ENCODE measurements at places on chromosomes 7 and 10. TPM values are rescaled to one million over a fixed set of nuclear protein-coding genes. Genes with fewer than 3 reads are reported as not detected.
A peak's percentile ranks its signal among the peaks of the same experiment; 100 is the strongest.

DNA sequence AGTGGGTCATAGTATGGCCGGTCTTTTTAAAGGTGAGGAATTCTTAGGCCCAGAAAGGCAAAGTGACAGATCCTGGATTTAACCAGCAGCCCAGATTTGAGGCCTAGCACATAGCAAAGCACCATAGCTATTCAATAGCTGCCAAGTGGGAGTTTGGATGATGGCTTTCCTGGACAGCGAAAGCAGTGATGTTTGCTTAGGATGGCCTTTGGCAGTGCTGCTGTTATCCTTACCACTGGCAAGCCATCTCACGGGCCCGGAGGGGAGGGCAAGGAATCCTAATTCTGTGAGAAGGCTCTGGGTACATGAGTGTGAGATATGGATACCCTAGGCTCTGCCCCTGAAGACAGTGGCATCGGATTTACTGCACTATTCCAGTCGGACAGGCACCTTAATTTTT lies 50.4 kb downstream of the TCF7L2 start:
- DNase-seq, result no peak

Gene SPDYE8
- total RNA-seq, result not detected

DNA sequence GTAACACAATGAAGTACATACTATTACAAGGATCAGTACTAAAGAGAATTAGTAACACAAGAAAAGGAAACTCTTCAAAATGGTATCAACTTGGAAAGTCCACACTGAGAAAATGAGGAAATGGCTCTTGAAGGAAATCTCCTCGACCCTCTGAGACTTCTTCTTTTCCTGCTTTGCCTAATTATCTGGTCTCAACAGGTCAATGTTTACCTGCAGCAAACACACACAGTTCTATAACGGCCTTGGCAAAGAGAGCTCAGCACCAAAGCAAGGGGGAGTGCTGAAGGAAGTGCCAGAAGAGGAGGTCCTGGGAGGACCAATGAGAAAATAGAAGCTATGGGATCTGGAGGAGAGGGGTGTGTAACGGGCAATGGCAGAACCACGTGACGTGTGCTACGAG lies 21.9 kb downstream of the CHCHD3 start:
- DNase-seq, result no peak

Gene CPN1
- total RNA-seq, result not detected

- no peak for DNase-seq
These were observed 513.6 kb downstream of the HTR7 start for GRCh38 chr10:90344226-90344625.

Gene FAM241B
- total RNA-seq, result 8.5 TPM

Gene CYP2C9
- total RNA-seq, result not detected

Gene ZNF277
- total RNA-seq, result 34.2 TPM

DNA sequence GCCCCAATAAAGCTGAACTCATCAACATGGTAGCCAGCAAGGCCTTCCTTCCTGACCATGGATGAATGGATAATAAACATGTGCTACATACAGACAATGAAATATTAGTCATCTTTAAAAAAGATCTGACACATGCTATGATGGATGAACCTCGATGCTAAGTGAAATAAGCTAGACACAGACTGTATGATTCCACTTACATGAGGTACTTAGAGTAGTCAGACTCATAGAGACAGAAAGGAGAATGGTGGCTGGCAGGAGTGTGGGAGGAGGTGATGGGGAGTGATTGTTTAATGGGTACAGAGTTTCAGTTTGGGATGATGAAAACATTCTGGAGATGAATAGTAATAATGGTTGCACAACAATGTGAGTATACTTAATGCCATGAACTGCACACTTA lies 114.1 kb upstream of the SORCS3 start:
- DNase-seq, result no peak

Gene BICC1
- total RNA-seq, result 26.2 TPM

- no peak for DNase-seq
These were observed 135.3 kb downstream of the ICA1 start for GRCh38 chr7:8126601-8127167.

DNA sequence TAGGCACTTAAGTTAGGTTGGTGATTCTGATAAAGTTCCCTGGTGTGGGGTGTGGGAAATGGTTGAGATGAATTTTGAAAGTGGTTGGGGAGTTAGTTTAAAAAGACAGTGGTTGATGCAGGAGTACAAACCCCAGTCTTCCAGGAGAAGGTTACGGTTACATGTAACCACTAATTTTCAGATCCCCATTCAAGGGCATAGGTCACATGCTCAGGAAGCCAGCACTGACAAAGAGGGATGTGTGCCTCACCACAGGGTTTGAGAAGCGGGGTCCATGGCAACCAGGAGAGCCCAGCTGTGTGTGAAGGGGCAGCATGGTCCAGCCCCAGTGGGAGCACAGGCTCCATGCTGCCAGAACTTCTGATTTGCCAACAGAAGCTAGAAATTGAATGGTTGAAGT lies 144.2 kb downstream of the MDFIC start:
- no peak for DNase-seq

GRCh38 chr7:13174991-13175390 lies 487.6 kb downstream of the ARL4A start:
- no peak for DNase-seq

- no peak for DNase-seq
These were observed 98.8 kb downstream of the OAT start for GRCh38 chr10:124319926-124320391.

- DNase-seq, result peak; percentile 23
These were observed 28.5 kb upstream of the CROT start for GRCh38 chr7:87316846-87317552.

DNA sequence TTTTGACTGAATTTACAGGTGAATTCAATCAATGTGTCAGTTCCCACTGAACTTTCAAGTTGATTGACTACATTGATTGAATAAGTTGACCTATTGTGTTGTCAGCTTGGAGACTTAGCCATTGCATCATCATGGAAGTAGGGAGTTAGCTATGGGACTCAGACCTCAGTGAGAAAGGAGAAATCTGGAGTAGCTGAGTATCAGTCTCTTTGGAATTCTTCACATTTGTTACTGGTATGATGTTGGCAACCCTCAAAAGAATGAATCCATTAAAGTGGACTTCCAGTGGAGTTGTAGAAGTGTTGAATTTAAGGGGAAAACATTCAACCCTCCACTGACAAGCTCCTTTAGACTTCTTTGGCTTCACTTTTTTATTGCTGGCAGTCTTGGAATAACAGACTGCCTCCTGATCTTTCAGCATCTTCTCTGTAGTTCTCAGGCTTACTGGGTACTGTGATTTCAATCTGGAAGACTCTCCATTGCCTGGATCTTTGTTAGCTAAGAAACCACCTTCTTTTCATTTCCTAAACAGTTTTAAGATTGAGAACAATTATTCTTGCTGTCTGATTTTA lies 160.3 kb upstream of the NRP1 start:
- no peak for DNase-seq

DNA sequence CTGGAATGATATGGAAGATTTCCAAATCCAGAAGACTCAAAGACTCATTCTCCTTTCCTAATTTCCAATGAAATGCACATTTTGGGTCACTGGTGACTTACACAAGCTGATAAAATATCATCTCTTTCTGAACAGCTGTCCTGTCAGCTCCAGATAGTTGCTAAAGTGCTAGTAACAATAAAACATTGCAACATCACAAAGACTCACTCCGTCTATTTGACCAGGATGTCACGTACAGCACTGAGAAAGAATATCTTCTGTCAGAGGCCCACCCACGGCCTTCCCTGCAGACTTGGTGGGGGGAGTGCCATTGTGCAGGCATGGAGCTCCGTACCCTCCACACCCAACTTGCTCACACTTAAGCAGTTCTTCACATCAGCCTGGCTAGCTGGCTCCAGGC lies 78.9 kb upstream of the EGR2 start:
- no peak for DNase-seq

- DNase-seq, result no peak
These were observed 185.8 kb downstream of the USP6NL start for GRCh38 chr10:11425676-11426075.

- DNase-seq, result no peak
These were observed 5.6 kb downstream of the TMEM120A start for GRCh38 chr7:75988568-75989499.

Gene RET
- total RNA-seq, result 1.8 TPM

DNA sequence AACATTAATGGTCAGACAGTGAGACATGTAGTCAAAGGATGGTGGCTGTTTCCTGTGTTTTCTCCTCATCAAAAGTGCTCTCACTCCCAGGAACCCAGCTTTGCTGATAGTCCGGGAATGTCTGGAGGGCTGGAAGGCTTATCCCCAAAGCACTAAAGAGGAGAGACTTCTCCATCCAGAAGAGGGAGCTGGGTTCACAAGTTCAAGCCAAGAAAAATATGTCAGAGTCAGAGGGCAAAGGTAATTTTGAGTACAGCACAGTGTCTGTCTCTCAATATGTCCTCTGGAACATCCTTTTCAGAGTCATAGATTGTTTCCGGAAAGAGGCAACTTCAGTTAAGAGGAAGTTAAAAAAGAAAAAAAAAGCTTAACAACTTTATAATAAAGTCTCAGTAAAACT lies 281.5 kb upstream of the PHYHIPL start:
- no peak for DNase-seq

Gene HTR7
- 0.66 TPM for total RNA-seq

- DNase-seq, result no peak
These were observed 59.6 kb downstream of the NEUROG3 start for GRCh38 chr10:69513617-69514016.

Gene NRCAM
- total RNA-seq, result 4.2 TPM

- no peak for DNase-seq
These were observed 543.6 kb downstream of the SDK1 start for GRCh38 chr7:3844540-3845151.

GRCh38 chr7:29825775-29826529 lies 19.6 kb downstream of the WIPF3 start:
- no peak for DNase-seq

GRCh38 chr7:72709909-72710308 lies 118.1 kb downstream of the TYW1B start:
- DNase-seq, result no peak

DNA sequence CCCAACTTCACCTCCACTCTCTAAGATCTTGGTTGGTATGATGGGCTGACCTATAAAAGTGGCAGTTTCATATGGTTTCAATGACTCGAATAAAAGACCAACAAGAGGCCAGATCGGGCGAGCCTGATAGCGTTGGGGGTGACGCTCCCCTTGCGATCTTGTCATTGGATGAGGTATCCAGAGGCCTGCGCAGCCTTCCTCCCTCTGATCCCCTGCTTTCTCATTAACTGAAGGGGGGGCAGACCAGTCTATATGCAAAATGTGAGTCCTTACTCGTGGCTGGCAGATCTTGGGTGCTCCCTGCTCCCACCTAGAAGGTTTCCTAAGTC lies 937 bp upstream of the COBL start:
- DNase-seq, result no peak

Gene DKK1
- 142 TPM for total RNA-seq

Gene UCN3
- total RNA-seq, result not detected

DNA sequence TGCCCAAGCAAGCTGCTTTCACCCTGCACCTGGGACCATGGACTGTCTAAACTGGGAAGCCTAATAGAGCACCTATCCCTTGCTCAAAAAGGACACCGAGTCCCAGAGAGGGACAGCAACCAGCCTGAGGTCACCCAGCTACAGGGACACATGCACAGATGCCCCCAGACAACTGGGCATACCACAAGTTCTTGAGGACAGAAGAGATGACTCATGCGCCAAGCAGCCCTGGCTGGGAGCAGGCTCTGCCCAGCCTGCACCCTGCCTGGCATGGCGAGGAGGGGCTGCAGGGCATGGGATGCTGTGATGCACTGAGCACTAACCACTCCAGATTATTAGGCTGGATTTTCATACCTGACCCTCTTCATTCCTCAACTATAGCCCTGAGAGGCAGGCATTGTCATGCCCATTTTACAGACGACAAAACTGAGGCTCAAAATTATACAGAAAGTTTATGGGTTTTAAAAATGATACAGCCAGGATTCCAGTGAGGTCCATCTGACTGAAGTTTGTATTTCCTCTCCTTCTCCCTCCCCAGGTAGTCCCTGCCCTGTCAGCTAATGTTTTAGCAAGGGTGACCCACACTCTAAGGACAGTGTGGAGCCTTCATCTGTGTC lies 289.3 kb upstream of the ZMIZ1 start:
- DNase-seq, result peak; percentile 2

- DNase-seq, result no peak
These were observed 14.1 kb downstream of the ZNF398 start for GRCh38 chr7:149161241-149161848.

DNA sequence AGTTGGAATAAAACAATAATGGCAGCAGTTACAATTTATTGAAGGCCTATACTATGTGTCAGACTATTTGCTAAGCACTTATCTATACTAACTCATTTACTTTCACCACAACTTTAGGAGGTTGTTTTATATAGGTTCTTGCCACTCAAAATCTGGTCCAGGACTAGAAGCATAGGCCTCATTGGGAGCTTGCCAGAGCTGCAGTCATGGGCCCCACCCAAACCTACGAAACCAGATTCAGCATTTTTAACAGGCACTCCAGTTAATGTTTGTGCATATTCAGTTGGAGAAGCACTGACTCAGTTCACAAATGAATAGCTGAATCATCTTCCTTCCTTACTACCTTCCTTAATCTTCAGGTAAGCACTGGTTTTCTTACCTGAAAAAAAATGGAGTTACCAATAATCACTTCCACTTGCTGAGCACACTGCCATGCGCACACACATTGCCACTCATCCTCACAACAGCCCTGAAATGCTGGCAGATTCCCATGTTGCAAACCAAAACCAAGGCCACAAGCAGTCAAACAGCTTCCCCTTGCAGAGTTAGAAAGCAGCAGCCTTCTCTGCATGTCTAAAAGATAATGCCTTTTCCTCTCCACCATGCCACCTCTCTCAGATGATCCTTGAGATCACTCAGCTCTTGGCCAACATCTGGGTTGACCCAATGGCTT lies 122.4 kb downstream of the SLC16A9 start:
- no peak for DNase-seq

DNA sequence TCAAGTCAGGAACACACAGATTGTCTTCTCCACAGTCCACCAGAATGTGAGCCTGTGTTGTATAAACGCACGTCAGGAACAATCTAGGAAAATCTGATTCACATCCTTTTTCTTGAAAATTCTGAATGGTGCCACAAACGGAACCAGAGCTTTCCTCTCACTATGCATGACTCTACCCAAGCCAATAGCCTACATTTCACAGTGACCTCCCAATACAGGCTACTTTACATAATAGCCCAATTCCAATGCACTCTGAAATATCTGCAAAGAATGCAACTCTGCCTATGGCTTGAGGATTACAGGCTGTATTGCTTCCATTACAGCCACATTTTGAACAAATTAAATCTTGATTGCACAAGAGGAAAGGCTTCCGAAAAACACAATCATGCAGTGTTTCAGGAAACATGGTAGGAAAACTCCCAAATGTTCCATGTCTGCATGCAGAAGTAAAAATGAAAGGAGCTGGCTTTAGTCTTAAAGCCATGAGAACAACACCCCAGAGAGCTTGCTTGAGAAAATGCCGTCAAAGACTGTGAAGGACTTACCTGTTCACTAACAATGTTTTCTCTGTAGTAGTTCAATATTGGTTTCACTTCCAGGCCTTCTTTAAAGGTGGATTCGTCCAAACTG lies 113.9 kb downstream of the ITGA8 start:
- DNase-seq, result no peak

Gene CHST15
- 56.4 TPM for total RNA-seq

Gene XPNPEP1
- 89.5 TPM for total RNA-seq

Measured in breast epithelium (tissue), 4 donors.